Astrocyte (in vitro differentiated cells and primary cell): ENCODE measurements at places on chromosomes 1 and 21. TPM values are rescaled to one million over a fixed set of nuclear protein-coding genes. Genes with fewer than 3 reads are reported as not detected.

FRRS1 gene
- total RNA-seq: 4.5 and 4.8 TPM in 2 replicates

NECTIN4 gene
- total RNA-seq: 1.6 and 1.9 TPM in 2 replicates

ADGRL4 gene
- 18.7 and 19.6 TPM in 2 replicates for total RNA-seq

TNNT2 gene
- 2.2 and 6.1 TPM in 2 replicates for total RNA-seq

PRMT6 gene
- total RNA-seq: 14.2 and 14.9 TPM in 2 replicates

MARCKSL1 gene
- 185 and 213 TPM in 2 replicates for total RNA-seq

KLF17 gene
- 0.09 TPM in 1 of 2 replicates, not detected in the other for total RNA-seq

PDIK1L gene
- total RNA-seq: 3.1 and 3.4 TPM in 2 replicates

GUCA2B gene
- total RNA-seq: not detected in 2 replicates

TOMM20 gene
- total RNA-seq: 136 and 143 TPM in 2 replicates

LCE2B gene
- not detected in 2 replicates for total RNA-seq

NOTCH2 gene
- 194 and 213 TPM in 2 replicates for total RNA-seq

PGD gene
- 187 and 224 TPM in 2 replicates for total RNA-seq

- H3K27me3 ChIP-seq: no peaks in the 10 kb centered on the region
- no peak overlapping the region for H3K27ac ChIP-seq
Measured at GRCh38 chr1:8671306-8671917, 146.0 kb downstream of the RERE start.

GRCh38 chr1:5983361-5984103 is 8.7 kb downstream of the NPHP4 start:
- peak; percentile 74 for DNase-seq
- H3K27ac ChIP-seq: peak overlapping the region; percentile 5
- H3K27me3 ChIP-seq: no peaks in the 10 kb centered on the region

GRCh38 chr21:14876524-14876840 is 188.3 kb downstream of the NRIP1 start:
- H3K36me3 ChIP-seq: no peaks in the 10 kb centered on the region
- no peaks in the 10 kb centered on the region for H3K27me3 ChIP-seq
- H3K4me3 ChIP-seq: no peak overlapping the region
- no peak for DNase-seq

DNA sequence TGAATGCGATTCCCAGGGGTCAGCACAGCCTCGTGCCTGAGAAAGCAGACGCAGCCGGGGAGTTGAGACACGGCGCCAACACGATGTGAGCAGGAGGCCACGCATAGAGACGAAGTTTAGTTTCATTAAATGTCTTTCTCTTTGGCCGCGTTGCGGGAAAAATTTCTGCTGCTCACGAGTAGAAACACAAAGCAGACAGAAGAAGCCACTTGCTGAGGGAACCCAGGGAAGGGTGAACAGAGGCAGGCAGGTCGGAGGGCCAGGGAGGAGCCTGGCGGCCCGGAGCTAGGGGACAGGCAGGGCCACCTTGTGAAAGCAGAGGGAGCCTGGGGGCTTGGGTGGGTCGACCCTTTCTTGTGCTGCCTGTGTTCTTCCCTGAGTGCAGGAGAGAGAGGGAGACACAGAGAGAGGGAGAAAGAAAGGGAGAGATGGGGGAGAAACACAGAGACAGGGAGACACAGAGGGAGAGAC is 33.2 kb downstream of the POFUT2 start:
- H3K27me3 ChIP-seq: peaks cover 9% of the 10 kb centered on the region
- no peak for DNase-seq
- H3K4me3 ChIP-seq: no peak overlapping the region

DNA sequence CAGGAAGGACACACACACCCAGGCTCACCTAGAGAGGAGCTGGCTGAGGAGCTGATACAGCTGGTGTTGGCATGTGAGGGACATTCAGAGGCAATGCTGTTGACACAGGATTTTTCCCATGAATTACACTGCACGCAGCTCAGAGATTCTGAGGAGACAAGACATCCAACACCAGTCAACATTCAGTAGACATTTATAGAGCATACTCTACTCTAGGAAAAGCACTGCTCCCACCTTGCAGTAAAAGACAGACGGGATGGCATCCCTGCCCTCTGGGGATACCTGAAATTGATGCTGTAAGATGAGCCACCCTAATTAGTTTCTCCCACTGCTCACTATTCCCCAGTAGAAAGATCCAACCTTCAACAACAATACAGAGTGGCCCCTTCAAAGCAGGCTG is 5.1 kb downstream of the LYPD8 start:
- no peaks in the 10 kb centered on the region for H3K27me3 ChIP-seq
- H3K36me3 ChIP-seq: no peaks in the 10 kb centered on the region
- H3K4me1 ChIP-seq: no peaks in the 10 kb centered on the region
- no peak for DNase-seq
- H3K27ac ChIP-seq: no peak overlapping the region

- no peaks in the 10 kb centered on the region for H3K36me3 ChIP-seq
- peaks cover 4% of the 10 kb centered on the region for H3K27me3 ChIP-seq
- DNase-seq: no peak
Measured at GRCh38 chr1:91792489-91793071, 93.4 kb downstream of the TGFBR3 start.

DNA sequence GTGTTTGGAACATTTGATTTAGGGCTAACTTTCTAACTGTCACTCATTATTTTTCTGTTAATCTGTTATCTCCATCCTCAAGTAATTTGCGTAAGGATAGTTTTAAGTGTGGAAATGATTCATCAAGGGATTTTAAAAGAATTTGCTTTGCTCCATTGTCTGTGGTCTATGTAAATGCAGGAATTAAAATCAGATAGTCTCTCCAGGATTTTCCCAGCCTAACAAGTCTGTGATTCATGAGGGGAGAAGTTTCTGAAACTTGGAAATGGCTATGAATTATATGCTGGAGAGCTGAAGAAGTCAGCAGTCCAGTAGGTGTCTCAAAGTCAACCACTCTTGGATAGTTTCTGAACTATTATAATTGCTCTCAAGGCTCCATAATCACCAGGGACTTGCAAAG is 264.5 kb downstream of the MRPL39 start:
- H3K27ac ChIP-seq: peak overlapping the region; percentile 3
- no peak overlapping the region for H3K4me3 ChIP-seq
- no peaks in the 10 kb centered on the region for H3K4me1 ChIP-seq
- peak; percentile 81 for DNase-seq
- H3K36me3 ChIP-seq: no peaks in the 10 kb centered on the region

GRCh38 chr1:26349188-26349876 is 4.6 kb downstream of the CRYBG2 start:
- peak overlapping the region; percentile 32 for H3K27ac ChIP-seq
- H3K27me3 ChIP-seq: no peaks in the 10 kb centered on the region
- H3K4me3 ChIP-seq: no peak overlapping the region
- no peaks in the 10 kb centered on the region for H3K36me3 ChIP-seq

GRCh38 chr21:43853851-43854772 is 10.9 kb upstream of the AGPAT3 start:
- peaks cover 5% of the 10 kb centered on the region for H3K27me3 ChIP-seq
- no peak overlapping the region for H3K27ac ChIP-seq
- no peak for DNase-seq
- no peaks in the 10 kb centered on the region for H3K4me1 ChIP-seq

GRCh38 chr1:247740721-247741120 is 2.3 kb downstream of the OR14K1 start:
- no peak for DNase-seq
- no peak overlapping the region for H3K4me3 ChIP-seq
- H3K27me3 ChIP-seq: no peaks in the 10 kb centered on the region
- H3K4me1 ChIP-seq: peaks cover 3% of the 10 kb centered on the region
- no peak overlapping the region for H3K27ac ChIP-seq

DNA sequence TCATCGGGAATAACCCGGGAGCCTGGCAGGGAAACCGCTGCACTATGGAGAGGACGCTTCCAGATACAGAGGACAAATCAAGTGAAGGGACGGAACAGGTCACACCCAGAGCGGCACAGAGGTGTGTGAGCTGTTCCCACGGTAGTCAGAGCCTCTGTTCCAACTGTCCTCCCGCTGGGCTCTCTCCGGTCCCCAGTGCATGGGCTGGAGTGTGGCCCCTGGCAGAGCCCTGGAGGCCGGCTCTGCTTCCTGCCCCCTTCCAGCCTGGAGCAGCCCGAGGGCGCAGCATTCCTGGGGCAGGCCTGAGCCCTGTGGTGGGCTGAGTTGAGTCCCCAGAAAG is 11.9 kb upstream of the ZBTB21 start:
- peaks cover 12% of the 10 kb centered on the region for H3K4me1 ChIP-seq
- no peaks in the 10 kb centered on the region for H3K36me3 ChIP-seq
- H3K4me3 ChIP-seq: no peak overlapping the region

DNA sequence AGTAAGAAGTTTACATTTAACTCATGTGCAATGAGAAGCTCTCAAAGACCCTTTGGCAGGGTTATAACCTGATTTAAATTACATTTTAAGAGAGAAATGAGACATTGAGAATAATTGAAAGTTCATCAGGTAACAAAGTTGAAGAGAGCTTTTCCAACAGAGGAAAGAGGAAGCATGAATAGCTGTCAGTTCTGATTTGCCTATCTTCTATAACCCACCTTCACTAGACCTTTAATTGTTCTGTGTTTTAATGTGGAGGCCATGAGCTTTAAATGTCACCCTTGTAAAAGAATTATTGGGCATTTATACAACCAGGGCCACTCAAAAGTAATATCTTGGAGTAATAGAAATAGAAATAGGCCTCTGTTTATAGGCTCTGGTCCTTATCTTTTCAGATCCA is 9.3 kb upstream of the FCRL1 start:
- H3K27ac ChIP-seq: no peak overlapping the region
- H3K36me3 ChIP-seq: no peaks in the 10 kb centered on the region
- no peaks in the 10 kb centered on the region for H3K4me1 ChIP-seq
- H3K4me3 ChIP-seq: no peak overlapping the region

DNA sequence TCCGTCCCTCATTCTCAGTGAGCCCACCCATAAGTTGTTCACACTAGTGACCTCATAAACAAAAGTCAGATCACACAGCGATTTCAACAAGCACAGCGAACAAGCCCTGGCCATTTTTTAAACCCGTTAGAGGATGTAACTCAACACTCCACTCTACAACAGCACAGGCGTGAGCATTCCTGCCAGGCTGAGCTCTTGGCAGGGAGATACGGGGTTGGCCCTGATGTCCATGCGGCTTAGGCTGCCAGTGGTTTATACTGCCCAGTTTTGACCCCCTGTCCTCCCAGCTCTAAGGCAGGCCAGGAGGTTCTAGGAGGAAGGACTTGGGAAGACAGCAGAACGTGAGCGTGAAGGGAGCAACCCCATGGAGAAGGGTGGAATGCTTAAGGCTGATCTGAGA is 35.0 kb downstream of the PARP1 start:
- no peak overlapping the region for H3K27ac ChIP-seq
- H3K4me1 ChIP-seq: peaks cover 2% of the 10 kb centered on the region
- H3K27me3 ChIP-seq: no peaks in the 10 kb centered on the region

GRCh38 chr1:175133673-175134435 is 58.7 kb downstream of the KIAA0040 start:
- no peaks in the 10 kb centered on the region for H3K36me3 ChIP-seq
- no peak overlapping the region for H3K4me3 ChIP-seq
- no peak overlapping the region for H3K27ac ChIP-seq
- no peak for DNase-seq

DNA sequence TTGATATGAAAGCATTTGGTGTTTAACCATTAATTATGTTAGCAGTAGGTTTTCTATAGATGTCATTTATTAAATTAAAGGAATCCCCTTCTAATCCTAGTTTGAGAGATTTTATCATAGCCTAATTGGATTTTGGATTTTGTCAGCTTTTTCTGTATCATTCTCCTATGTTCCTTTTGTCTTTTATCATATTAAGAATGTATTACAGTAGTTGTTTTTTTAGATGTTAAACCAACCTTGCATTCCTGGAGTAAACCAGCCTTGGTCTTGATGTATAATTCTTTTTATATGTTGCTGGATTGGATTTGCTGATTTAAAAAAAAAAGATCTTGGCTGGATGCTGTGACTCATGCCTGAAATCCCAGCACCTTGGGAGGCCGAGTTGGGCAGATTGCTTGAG is 5.6 kb downstream of the SETDB1 start:
- H3K4me3 ChIP-seq: no peak overlapping the region
- no peaks in the 10 kb centered on the region for H3K4me1 ChIP-seq
- H3K27ac ChIP-seq: no peak overlapping the region
- H3K36me3 ChIP-seq: peaks cover 32% of the 10 kb centered on the region

GRCh38 chr1:58592522-58593134 is 15.6 kb upstream of the TACSTD2 start:
- H3K27me3 ChIP-seq: peaks cover 3% of the 10 kb centered on the region
- peaks cover 16% of the 10 kb centered on the region for H3K4me1 ChIP-seq

- no peaks in the 10 kb centered on the region for H3K27me3 ChIP-seq
- H3K4me1 ChIP-seq: peaks cover 48% of the 10 kb centered on the region
- DNase-seq: peak; percentile 67
Measured at GRCh38 chr1:93977598-93977945, 68.3 kb upstream of the GCLM start.

DNA sequence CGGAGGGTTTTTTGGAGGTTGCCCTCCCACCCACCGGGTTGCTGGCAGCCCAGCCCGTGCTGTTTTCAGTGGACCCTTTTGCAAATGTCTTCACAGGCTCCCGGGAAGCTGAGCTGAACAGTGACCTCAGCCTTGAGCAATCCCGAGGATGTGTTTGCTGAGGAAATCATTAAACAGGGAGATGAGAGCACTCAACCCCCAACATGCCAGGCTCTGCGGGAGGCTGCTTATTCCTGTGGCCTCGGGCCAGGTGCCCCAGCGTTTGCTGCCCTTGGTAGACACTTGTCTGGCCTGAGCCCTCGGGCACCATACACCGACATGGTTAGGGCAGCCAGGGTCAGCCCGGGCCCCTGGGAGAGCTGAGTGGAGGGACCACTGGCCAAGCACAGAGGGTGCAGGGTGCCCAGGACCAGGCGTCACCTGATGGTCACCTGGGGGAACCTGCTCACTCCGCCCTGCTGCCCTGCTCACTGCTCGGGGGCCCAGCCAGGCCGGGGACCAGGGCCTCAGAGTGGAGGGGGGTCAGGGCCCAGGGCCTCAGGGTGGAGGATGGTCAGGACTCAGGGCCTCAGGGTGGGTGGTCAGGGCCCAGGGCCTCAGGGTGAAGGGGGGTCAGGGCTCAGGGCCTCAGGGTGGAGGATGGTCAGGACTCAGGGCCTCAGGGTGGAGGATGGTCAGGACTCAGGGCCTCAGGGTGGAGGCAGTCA is 42.5 kb upstream of the POFUT2 start:
- DNase-seq: peak; percentile 77
- peak overlapping the region; percentile 45 for H3K27ac ChIP-seq
- peaks cover 32% of the 10 kb centered on the region for H3K4me1 ChIP-seq
- no peaks in the 10 kb centered on the region for H3K36me3 ChIP-seq
- H3K4me3 ChIP-seq: no peak overlapping the region

DNA sequence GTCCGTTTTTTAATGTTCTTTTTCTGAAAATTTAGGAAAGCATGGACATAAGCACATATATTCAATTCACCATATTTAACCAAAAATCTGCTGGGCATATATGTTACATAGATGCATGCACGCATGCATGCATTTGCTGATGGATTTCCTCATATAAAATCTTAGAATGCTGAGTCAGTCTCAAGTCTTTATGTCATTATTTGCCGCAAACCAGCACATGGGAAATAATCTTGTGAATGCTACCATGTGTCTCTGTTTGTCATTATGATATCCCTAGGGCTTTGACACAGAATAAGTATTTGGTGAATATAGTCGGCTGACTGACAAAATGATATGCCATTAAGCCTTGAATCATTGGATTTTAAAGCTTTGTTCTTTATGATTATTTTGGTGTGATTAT is 776.5 kb downstream of the KCNT2 start:
- no peak overlapping the region for H3K4me3 ChIP-seq
- H3K36me3 ChIP-seq: no peaks in the 10 kb centered on the region
- no peaks in the 10 kb centered on the region for H3K27me3 ChIP-seq
- H3K27ac ChIP-seq: no peak overlapping the region
- no peaks in the 10 kb centered on the region for H3K4me1 ChIP-seq
